GM13976 (cell line): ENCODE measurements at places on chromosomes 13 and 19.

DNA sequence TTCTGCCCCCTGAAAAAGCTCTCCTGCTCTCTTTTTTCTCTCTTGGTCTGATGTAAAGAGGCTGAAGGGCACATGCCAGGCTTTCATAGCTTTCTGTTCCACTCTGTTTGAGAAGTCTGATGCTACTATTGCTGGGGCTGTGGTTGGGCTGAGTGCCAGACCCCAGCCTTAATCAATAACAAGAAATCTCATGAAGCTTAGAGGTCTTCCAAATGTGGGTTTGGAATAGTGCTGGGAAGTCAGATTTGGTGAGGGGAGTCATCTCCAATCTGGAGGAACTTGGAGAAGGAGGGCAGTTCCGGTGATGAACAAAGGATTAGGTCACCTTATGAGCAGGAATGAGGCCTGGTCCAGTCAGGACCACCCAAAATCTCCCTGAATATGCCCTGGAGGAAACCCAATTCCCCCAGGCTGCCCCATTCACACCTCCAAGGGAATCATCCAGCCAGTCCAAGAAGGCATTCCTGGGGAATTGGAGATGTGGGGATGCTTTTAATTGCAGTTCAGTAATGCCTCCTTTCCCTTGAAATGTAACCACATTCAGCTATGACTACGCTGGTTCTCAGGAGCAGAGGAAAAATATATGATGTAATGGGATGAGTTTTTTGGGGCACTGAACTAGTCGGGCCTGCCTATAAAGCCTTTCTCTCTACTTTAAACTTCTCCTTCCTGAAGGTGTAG is 102.0 kb downstream of the STARD13 start:
- no peak for DNase-seq

DNA sequence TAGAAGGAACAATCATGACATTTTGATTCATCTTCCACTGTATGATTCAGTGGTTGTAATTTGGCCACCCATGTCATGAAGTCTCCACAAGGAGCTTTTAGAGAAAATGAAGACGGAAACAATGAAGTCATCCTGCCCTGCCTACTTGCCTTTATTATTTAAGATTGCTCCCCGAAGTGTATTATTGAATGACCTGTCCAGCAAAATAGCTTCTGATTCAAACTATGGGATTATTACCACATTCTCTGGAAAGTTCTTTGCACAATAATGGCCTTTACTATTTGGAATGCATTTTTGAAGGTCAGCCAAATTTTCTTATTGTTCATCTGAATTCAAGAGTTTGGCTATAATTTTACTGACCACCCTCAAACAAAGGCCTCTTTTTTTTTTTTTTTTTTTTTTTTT is 77.8 kb upstream of the RFC3 start:
- no peak for DNase-seq

DNA sequence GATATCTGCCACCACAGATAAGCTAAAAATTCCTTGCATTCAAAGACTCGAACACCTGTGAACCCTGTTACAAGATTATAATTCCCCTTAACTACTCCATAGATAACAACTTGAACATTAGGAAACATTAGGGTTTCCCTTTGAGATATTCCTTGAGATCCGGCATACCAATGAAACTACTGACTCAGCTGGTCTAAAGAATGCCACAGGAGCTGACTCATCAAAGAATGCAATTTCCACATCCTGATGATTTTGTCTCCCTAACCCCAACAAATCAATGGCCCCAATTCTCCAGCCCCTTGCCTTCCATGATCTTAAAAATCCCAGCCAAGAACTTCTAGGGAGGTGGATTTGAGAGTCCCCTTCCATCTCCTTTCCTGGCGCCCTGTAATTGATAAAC is 35.6 kb upstream of the ZNF599 start:
- DNase-seq: no peak

DNA sequence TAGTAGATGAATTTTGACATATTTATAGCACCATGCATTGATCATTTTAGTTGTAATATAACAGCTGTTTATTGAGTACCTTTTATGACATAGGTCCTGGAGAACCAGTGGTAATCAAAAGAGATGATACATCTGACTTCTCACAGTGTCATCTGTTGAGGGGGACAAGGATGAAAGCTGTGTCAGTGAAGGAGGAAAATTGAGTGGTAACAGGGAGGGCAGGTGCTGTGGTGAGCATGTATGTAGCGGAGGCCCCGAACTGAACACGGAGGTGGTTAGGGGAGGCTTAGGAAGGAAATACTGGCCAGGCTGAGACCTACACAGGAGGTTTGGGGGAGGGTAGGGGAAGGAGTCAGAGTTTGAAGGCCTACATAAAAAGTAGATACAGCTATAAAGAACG is 199.7 kb downstream of the GGACT start:
- no peak for DNase-seq

DNA sequence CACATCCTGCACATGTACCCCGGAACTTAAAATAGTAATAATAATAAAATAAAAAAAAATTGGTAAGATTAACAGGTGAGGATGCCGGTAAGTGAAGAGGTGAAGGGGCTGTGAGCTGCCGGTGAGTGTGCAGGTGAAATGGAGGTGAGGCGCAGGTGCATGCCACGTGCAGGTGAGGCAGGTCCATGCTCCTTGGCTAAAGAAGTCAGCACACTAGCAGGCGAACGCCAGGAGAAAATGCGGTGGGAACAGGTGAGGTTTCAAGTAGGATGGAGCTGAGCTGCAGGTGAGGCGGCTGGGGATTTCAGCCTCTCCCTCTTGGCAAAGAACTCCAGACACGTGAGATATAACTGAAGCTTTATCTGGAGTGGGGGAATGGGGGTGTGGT is 7.5 kb upstream of the TNFSF14 start:
- DNase-seq: no peak

DNA sequence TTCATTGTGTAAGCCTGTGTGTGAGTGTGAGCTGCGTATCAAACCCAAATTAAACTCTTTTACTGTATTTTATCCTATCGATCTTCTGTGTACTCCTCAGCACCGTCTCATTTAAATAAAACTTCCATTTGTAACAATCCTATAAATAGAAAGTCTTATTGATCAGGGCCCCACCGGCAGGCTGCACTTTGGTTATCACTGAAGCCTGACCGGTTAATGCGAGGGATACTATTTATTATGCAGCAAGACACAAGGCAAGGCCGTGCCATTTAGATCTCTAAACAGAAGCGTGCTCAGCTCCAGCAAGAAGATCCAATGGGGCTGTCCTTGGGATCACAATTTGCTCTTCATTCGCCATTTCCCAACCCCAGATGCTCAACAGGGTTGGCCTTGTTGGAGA is 252.6 kb upstream of the TSHZ3 start:
- DNase-seq: no peak

- DNase-seq: no peak
These were observed 114.5 kb downstream of the KLF5 start for GRCh38 chr13:73173279-73173811.

- no peak for DNase-seq
These were observed 27.3 kb downstream of the ZNF114 start for GRCh38 chr19:48296963-48297734.

DNA sequence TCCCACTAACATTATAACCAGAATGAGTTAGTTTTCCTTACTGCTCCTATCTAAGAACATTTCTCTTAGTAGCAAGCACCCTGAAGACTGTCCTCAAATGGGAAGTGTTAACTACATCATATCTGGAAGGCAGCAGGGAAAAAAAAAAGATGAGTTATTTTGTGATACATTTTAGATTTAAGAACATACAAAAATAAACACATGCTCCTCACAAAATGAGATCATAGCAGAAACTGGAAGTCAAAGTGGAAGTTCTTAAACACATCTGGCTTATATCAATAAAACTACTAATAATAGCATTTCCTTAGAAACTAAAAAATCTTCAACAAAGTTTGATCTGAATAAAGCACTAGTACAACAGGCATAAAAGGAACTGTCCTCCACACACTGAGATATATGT is 70.4 kb downstream of the SLITRK6 start:
- no peak for DNase-seq

- peak; percentile 73 for DNase-seq
These were observed 5.2 kb downstream of the DAND5 start for GRCh38 chr19:12974301-12975220.

DNA sequence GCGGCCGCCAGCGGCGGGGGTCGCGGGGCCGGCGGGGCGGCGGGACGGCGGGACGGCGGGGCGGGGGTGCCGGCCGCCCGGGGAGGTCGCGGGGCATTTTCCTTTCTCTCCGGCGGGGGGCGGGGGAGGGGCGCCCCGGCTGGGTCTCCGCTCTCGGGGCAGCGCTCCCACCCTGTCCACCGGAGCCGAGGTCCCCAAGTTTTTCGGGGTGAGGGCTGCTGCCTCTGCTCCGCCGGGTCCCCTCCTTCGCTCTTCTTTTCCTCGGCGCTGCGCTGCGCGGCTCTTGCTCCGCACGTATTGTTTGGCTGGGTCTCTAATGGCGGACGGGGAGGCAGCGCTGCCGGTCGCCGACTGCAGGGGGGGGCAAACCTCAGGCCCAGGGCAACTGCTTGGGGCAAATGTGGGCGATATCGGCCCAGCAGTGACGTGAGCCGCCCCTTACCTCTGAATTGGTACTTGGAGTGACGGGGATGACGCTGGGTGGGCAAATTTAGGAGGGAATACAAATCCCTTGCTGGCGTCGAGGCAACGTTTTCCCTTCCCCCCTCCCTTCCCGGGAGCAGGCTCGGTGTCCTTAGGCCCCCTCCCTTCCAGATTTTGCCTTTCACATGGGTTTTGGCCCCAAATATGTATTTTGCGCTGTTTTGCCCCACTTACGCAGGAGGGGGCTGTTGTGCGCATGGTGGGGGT is 759 bp downstream of the ZMYM2 start:
- peak; percentile 60 for DNase-seq

DNA sequence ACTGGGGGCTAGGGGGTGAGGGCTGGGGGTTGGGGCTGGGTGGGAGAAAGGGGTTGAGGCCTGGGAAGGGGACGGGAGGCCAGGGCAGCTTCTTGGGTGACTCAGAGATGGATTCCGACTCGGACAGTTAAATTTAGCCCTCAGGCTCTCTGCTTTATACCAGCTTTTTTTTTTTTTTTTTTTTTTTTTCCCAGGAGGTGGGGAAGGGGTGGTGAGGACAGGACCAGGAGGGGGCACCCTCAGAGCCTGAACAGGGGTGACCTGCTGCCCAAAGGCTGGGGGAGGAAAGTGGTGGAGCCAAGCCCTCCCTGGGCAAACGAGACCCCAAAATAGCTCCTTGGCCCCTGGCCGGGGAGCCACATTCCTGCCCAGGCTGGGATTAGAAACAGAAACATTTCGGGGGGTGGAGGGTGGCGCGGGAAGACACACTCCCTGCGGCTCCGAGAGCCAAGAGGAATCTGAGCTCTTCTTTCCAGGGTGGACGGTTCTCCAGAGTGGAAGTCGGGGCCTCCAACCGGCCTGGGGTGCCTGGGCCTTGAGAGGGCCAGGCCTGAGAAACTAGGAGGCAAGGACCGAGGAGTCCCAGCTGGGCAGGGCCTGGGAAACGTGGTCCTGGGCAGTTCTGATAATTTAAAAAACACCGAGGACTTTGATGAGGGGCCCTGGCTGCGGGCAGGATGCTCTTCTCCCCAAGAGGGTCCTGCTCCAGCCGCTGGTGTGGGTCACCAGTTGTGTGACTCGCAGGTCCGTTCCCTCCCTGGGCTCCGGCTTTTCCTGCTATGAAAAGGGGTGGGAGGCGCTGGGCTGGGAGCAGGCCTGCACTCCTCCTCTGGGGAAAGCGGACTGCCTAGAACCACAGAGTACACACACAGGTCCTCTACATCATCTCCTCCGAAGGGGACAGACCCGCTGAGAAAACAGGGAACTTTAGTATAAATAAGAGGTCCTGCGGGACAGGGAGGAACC is 813 bp upstream of the DMPK start:
- no peak for DNase-seq

DNA sequence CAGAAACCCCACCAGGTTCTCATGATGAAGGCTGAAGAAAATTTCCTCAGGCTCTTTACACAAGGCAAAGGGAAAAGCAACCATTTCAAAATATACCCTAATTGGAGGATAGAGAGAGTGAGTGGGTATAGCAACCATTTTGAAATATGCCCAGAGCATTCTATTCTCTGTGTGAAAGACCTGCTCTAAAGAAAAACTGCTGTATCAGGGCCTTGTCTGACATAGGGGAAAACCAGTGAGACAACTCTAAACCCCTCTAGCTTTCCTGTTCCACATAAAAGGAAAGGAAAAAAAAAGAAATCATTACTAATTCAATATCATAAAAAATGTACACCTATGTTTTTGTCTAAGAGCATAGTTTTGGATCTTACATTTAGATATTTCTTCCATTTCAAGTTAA is 42.3 kb downstream of the TPTE2 start:
- no peak for DNase-seq

- DNase-seq: no peak
These were observed 8.6 kb downstream of the ZNF544 start for GRCh38 chr19:58237324-58237723.

DNA sequence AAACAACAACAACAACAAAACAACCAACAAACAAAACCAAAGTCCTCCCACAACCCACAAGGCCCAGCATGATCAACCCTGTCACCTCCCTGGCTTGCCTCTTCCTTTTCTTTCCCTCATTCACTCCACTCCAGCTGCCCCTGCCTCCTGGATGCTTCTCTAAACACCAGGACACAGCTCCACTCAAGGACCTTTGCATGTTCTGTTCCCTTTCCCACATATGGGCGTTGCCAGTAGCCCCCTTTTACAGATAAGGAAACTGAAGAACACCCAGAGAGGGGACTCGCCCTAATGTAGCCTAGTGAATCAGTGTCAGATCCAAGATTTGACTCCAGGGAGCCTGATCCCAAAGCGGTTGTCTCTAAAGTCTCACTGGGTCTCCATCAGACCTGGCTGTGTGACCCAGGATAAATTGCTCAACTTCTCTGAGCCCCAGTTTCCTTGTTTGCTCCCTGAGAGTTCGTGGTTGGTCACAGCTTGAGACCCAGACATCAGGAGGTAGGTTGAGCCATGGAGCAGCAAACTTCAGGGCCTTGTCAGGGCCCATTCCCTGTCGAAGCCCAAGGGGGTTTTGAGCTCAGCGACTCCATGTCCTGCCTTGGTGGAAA is 3.0 kb upstream of the DOCK6 start:
- no peak for DNase-seq

GRCh38 chr13:76048675-76049375 is 412.7 kb downstream of the LMO7 start:
- no peak for DNase-seq

GRCh38 chr13:32663660-32664059 is 77.4 kb downstream of the PDS5B start:
- DNase-seq: no peak

GRCh38 chr13:46982856-46983582 is 86.2 kb upstream of the HTR2A start:
- DNase-seq: peak; percentile 53
